ENCODE measurements at places on chromosomes 7 and 10. TPM values are rescaled to one million over a fixed set of nuclear protein-coding genes. Genes with fewer than 3 reads are reported as not detected.

ZNF853 gene
- 10.9 TPM for total RNA-seq

CYP2C9 gene
- not detected for total RNA-seq

CTTNBP2 gene
- total RNA-seq = 29.6 TPM

GRCh38 chr10:16950656-16951601 is 133.7 kb upstream of the RSU1 start:
- no peak for DNase-seq

GRCh38 chr10:60747817-60748469 is 30.3 kb upstream of the CDK1 start:
- DNase-seq = no peak

DNA sequence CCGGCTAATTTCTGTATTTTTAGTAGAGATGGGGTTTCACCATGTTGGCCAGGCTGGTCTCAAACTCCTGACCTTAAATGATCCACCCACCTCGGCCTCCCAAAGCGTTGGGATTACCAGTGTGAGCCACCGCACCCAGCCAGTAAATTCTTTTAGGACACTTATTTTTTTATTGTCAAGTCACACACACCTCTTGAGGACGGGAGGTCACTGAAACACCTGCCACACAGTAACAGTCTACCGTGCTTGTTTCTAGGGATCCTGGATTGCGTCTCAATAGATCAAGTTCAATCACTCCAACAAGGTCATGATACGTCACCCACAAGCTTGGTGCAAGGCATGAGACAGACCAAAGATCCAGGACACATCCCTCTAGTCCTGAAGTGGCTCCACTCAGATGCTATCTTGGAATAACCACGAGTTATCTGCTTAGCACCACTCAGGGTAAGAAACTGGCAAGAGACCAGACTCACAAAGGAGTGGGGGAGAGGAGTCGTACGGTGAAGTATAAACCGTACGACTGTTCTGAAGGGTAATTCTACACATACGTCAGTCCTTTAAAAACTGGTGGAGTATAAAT is 58.9 kb upstream of the NCAPG2 start:
- DNase-seq = no peak

GRCh38 chr7:150781103-150781502 is 19.1 kb downstream of the TMEM176B start:
- DNase-seq = no peak

- no peak for DNase-seq
These were observed 313.2 kb upstream of the MTPN start for GRCh38 chr7:136290351-136290750.

DNA sequence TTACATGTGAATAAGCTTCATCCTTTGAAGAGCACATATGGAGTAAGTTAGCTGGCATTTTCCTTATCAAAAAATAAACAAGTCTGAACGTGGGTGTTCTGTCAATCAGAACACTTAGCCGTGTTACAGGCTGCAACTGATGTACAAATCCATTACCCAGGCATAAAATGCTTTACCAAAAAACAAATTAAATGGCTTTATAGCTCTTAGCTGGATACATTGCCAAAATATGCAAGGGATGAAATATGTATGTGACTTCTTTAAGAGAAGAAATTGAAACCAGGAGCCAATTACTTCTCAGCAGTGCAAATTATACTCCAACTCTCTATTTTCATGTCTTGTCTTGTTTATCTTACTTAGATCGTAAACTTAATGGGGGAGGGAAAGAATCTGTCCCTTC is 214.8 kb downstream of the DGKB start:
- DNase-seq = no peak

DNA sequence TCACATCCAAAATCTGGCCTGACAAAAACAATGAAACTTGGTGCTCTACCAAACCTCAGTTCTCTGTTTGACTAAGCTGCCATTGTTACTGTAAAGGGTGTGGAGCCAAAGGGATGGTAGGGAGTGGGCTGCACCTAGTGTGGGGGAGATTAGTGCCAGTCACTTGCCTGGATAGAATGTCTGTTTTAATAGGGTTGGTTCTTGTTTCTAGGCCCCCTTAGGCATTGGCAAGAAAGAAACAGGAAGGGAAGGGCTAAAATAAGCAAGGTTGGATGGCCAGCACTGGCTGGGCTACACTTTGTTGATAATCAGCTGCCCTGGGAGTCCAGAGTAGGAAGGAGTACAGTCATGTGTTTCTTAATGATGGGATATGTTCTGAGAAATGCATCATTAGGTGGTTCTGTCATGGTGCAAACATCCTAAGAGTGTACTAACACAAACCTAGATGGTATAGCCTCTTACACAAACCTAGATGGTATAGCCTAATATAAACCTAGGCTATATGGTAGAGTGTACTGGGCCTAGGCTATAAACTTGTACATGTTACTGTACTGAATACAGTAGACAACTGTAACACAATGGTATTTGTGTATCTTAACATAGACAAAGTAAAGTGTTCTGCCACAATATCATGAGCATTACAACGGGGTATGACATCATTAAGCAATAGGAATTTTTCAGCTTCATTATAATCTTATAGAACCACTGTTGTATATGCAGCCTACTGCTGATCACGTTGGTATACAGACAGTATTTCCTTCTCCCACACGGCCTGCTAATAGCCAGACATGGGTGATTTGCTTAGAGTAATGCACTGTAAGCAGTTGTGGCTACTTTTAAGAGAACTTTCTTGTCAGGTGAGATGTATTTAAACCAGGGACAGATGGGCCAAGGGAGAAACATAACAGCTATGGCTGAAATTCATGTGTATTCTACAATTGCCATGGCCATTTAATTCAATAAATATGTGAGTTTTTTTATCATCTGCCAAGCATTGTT is 15.4 kb downstream of the BBIP1 start:
- DNase-seq = no peak
